Activated CD4-positive, alpha-beta T cell treated with anti-CD3 and anti-CD28 coated beads for 36 hours (primary cell): ENCODE measurements at places on chromosomes 7 and 10.

DNA sequence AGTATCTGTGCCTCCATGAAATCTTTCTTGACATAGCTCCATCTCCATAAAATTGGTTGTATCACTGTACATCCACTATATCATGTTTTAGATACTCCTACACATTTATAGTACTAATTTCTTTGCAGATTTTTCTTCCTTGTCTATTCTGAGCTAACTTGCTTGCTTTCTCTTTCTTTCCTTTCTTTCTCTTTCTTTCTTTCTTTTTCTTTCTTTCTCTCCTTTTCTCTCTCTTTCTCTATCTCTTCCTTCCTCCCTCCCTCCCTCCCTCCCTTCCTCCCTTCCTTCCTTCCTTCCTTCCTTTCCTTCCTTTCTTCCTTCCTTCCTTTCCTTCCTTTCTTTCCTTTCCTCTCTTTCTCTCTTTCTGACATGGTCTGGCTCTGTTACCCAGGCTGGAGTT lies 23.7 kb downstream of the TASOR2 start:
- no peak for DNase-seq

DNA sequence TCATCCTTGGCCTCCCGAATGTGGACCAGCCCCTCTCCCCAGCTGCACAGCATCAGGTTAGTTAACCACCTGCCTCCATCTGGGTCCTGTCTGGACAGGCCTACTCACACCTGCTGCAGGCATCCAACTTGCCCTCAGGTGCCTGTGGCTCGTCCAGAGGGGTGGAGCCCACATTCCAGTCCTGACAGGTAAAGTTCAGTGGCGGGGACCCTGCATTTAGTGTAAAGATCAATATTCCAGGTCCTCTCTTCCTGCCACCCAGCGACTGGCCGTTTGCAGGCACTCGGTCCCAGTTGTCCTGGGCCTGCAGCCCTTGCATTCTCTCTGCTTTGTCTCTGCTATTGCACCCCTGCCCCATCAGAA lies 15.0 kb downstream of the HTRA1 start:
- DNase-seq: no peak

GRCh38 chr10:30583778-30584415 lies 45.7 kb downstream of the LYZL2 start:
- peak; percentile 21 for DNase-seq

DNA sequence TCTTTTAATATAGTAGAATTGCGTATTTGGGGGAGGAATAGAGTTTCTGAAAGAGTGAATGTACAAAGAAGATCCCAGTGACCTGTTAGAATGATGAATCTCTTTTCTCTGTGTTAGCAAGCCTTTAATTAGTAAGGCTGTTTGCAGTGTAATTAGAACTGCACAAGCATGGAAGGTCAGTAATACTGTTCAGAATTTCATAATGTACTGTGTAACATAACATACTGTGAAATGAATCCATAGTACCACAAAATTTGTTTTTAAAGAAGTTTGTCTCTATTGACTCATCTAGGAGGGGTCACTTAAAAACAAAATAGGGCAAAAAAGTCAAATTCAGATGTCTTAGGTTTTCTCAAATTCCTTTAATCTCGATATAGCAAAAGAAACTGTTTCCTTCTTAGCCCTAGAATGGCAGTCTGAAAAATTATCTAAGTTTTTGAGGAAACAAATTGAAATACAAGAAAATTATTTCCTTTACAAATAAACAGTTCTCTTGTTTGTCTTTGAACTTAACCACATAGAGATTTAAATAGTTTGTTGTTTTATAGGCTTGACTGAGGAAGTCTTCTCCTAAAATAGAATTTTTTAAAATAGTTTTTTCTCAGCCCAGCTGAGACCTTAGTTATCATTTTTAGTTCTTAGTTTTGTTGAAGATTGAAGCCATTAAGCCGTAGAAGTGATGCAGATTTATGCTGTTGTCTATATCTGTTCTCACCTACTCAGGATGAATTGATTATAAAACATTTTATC lies 12.5 kb downstream of the ADK start:
- DNase-seq: no peak
